ENCODE measurements at places on chromosomes 5 and 9.

GRCh38 chr5:135930029-135930948, 24.5 kb downstream of the LECT2 start:
- no peak for DNase-seq

GRCh38 chr5:73218552-73219171, 45.7 kb downstream of the TMEM174 start:
- no peak for DNase-seq

GRCh38 chr9:14782286-14783051, 59.9 kb upstream of the CER1 start:
- no peak for DNase-seq

GRCh38 chr5:171309276-171310211, 496 bp downstream of the TLX3 start:
- no peak for DNase-seq

DNA sequence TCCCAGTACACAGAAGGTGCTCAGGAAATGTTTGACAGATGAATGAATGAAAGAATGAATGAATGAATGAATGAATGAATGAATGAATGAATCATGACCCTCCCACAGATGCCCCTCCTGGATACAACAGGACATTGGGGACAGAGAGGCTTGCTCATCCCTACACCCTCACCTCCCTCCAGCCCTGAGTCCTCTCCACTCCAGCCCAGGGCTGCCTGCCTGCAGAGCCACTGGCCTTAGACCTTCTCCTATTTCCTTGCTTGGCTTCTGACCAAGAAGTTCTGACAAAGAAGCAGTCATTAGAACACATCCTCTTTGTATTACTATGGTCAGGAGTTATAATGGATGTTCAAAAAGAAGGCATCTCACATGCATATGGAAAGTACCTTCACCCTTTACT, 240.7 kb upstream of the DAPK1 start:
- no peak for DNase-seq

DNA sequence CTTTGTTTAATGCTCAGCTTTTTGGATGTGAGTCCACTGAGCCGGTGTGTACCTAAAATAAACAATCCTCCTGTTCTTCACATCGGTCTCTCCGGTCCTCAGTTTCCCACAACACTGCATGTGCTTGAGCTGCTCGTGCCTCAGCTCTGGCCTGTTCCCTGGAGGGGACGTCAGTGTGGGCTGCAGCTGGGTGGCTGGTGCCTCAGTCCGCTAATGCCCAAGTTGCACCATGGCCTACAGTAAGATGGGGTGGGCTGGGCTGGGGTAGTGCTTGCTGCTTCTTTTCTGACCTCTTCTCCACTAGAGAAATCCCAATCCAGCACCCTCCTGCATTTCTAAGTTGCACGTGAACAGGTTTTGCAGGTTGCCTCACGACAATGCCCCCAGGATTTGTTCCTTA, 595 bp upstream of the BTNL9 start:
- no peak for DNase-seq

- DNase-seq: no peak
These were observed 1.5 kb downstream of the LSM11 start for GRCh38 chr5:157745041-157745456.

GRCh38 chr5:165224366-165225045, 1719.1 kb downstream of the MAT2B start:
- no peak for DNase-seq

- DNase-seq: no peak
These were observed 241.2 kb downstream of the PIK3R1 start for GRCh38 chr5:68456756-68457217.

DNA sequence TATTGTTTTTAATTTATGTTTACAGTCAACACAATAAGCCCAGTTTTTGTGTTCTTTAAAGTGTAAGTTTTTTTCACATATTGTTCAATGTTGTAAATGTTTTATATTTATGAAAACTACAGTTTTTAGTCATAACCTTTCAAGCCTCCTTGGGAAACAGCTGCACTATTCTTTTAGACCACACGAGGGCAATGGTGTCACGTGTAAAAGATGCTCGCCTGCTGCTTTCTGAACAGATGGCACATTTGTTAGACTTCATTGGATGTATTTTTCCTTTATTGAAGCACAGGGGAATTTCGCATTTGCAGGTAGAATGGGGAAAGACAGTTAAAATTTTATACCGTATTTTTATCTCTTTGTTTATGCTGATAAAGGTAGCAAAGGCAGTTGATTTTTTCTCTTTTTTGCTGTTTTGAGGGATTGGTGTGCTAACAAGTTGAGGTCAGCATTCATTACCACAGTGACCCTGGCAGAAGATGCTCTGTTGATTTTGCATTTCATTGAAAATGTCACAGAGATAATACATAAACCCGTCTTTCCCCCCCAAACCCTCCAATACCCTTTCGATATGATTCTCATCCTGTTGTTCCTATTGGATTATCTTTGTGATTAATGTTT, 59.0 kb downstream of the MAT2B start:
- DNase-seq: peak; percentile 74

- no peak for DNase-seq
These were observed 66.4 kb upstream of the PIK3R1 start for GRCh38 chr5:68149189-68149588.

DNA sequence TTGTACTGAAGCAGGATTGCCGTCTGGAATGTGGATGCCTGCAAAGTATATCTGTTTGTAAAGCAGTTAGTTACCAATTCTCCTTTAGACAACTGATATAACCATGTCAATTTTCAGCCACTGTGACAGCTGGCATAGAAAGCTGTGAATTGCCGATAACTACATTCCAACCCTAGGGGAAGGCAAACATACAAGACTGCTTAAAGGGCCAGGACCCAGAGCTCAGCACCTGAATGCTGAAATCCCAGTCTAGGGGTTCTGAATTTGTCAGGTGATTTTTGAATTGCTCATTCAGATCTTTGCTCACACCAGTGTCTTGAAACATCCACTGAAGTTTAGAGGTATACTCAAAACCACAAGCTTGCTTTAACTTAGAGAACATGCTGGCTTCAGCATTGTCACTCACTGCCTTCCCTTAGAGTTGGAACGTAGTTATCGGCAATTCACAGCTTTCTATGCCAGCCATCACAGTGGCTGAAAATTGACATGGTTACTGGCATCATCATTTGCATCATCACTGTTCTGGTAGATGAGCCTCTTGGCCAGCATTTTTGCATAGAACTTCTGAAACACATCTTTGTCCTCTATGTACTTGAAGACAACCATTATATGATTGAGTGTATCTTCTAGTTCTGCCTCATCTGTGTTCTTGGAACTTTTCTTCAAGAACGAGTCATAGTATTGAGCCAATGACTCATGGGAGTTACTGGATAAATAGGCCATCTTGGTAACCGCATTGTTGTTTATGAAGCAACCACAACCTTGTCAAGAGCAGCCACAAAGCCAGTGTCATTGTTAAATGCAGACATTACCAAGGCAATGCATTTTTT, 82.1 kb downstream of the CCDC192 start:
- DNase-seq: peak; percentile 52

- DNase-seq: no peak
These were observed 180.6 kb downstream of the SNCAIP start for GRCh38 chr5:122492675-122493074.

- no peak for DNase-seq
These were observed 42.8 kb upstream of the EQTN start for GRCh38 chr9:27339661-27340284.

DNA sequence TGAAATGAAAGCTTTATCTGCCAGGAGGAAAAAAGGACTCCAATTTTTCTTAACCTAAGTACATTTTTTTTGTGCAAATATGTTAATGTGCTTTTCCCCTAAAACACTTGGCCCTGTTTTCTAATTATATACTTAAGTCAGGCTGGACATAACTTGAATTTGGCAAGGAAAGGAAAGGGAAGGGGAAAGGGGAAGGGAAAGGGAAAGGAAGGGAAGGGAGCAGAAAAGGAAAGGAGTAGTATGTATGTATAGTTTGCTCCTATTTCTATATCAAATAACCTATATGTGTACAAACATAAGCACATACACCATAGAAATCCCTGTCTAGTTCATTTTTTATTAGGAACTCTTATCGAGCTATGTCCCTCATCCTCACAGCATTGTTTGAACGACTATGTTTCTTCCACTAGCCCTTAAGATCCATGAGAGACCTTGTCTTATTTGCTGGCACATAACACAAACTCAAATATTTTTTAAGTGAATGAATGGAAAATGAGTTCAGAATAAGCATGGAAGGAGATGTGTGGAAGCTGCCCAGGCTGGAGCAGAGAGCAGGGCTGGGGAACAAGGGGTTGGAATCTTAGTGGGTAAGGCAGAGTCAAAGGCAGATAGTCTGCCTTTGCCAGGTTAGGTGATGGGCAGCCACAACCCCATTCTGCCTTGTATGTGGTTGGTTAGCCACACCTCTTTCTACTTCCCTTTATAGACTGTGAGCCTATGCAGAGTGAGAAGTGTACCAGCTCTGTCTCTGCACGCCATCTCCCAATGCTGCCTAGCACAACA, 70.0 kb downstream of the KLHL3 start:
- peak; percentile 46 for DNase-seq

GRCh38 chr9:91907484-91908292, 42.3 kb downstream of the ROR2 start:
- DNase-seq: no peak

DNA sequence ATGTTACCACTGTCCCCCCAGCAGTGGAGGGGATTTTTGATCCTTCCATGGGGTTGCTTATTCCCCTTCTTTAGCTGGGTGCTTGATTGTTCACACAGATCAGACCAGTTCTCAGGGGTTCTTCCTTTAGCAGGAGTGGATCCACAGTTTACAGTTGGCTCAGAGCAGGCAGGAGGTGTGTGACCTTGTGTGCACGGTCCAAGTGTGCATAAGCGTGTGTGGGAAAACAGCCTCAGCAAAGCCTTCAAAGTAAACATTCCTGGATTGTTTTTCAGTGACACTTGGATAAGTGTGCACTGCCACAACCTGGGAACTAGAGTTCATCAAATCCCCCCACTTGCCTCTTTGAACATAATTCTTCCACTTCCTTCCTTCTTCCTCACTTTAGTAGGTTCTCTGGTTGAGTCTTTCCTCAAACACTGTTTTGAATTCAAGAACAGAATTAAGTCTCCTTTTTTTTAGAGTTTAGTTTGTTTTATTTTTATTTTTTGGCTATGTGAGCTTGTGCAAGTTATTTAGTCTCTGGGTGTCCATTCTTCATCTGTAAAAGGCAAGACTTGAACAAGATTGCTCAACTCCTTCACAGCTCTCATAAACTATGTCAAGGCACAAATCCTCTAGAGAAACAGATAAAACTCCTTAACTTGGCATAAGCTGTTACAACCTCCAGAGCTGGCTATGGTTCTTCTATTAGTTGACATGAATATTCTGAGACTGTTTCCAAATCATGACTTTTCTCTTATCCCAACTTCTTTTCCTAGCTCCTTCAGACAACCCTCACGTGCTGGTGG, 78.0 kb downstream of the OSMR start:
- DNase-seq: no peak

DNA sequence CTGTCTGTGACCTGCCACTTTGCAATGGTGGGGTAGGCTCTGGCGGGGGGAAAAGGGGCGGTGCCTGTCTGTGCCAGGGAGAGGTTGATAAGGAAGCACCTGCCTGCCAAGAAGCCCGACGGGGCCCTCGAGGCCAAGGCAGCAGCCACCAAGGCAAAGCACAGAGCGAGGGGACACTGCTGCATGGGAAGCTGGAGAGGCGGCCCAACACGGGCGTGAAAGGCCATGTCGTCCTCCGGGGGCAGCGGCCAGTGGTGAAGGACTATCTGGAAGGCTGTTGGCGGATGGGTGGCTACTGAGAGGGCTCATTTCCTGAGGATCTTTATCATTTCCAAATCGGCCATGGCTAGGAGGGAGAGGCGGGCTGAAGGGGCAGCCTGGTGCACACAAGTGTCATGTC, 66.4 kb downstream of the OTULIN start:
- DNase-seq: no peak

GRCh38 chr5:157756122-157756521, 12.6 kb downstream of the LSM11 start:
- no peak for DNase-seq

GRCh38 chr5:110333384-110333783, 393.1 kb downstream of the TMEM232 start:
- DNase-seq: no peak

DNA sequence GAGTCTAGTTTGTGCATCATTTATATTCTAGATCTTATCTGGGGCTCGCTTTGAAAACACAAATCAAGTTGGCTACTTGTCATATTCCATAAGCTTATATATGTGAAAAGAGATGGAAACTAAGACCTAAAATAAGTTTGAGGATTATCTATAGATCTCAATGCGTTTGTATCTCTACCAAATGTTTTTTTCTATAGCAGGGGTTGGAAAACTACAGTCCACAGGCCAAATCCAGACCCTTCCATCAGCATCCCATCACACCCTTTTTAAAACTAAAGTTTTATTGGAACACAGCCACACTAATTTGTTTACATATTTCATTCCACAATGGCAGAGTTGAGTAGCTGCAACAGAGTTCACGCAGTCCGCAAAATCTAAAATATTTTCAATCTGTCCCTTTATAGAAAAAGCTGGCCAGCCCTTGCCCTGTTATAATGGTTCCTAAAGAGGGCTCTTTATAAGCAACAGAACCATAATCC, 230.0 kb downstream of the ADAMTSL1 start:
- no peak for DNase-seq

GRCh38 chr9:133981958-133982681, 10.0 kb downstream of the VAV2 start:
- DNase-seq: no peak

DNA sequence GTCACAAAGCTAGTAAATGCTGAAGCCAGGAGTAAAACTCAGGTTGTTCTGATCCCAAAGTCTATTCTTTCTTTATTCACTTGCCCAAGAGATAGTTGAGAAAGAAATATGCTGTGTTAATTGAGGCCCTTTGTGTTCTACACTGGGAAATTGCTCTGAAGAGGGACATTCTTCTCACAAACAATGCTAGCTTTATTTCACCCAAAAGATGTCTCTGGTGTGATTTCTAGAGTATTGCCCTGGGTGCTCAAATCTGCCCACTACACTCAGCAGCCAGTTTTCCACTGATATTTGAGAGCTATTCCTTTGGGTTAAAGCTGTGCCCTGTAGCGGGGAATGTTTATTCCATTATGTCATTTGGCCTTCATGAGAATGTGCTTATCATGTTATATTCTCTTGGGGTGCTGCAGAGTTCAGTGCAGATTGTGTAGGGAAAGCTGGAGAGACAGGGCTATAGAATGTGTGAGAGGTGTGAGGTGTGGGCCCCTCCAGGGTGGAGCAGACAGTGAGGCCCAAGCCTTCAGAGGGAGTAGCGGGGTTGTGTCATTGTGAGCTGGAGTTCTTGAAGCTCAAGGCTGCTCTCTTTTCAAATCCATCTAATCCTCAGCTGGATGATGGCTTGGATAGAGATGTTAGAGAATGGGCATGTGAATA, 21.0 kb upstream of the C5orf63 start:
- no peak for DNase-seq

- DNase-seq: no peak
These were observed 588.9 kb upstream of the TLE4 start for GRCh38 chr9:78982849-78983248.

DNA sequence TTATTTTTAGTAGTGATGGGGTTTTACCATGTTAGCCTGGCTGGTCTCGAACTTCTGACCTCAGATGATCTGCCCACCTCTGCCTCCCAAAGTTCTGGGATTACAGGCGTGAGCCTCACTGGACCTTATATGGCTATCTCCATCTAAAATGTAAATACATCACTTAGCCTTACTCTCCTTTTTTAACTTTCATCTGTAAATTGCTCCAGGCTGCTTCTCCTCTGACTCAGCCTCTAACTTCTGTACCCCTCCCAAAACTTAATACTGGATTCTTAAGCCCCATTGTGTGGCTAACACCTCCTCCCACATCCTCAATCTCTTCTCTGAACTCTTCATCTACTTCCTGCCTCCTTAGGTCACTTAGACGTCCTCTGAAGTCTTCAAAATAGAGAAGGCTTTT, 4.0 kb downstream of the SNX30 start:
- DNase-seq: peak; percentile 64

Measured in CD4-positive, alpha-beta T cell treated with Interleukin-15 for 4 hours (primary cell).